ENCODE measurements at places on chromosomes 7 and 10. TPM values are rescaled to one million over a fixed set of nuclear protein-coding genes. Genes with fewer than 3 reads are reported as not detected.

COL17A1 gene
- 0.49 TPM for total RNA-seq

DNA sequence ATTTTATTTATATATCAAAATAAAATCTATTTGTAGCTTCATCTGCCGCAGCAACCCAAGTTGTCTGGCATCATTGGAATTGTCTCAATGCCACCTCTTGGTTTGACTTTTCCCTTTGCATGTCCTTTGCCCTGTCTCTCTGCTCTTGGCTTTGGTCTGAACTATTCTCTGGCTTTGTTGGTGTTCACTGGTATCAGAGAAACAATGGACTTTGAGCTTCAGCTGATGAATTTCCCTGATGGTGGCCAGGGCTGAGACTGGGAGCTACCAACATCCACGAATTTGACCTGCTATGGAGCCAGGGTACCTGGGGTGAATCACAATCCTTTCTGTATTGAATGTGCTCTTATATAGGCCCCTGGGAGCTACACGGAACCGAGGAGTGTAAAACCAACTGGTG, 311.7 kb upstream of the KIAA1217 start:
- no peak for DNase-seq
- no peak overlapping the region for H3K27ac ChIP-seq
- no peaks in the 10 kb centered on the region for H3K27me3 ChIP-seq
- no peaks in the 10 kb centered on the region for H3K36me3 ChIP-seq

- no peak overlapping the region for H3K4me3 ChIP-seq
- H3K4me1 ChIP-seq: peaks cover 21% of the 10 kb centered on the region
- H3K27ac ChIP-seq: no peak overlapping the region
- no peak for DNase-seq
Measured at GRCh38 chr10:44939691-44940401, 19.8 kb upstream of the RASSF4 start.

DNA sequence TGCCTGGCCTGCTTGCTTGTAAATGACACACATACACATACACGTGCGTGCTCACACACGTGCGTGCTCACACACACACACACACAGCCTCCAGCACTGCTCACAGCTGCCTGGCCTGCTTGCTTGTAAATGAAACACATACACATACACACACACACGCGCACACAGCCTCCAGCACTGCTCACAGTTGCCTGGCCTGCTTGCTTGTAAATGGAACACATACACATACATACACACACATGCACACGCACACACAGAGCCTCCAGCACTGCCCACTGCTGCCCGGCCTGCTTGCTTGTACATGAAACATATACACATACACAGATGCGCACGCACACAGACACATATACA, 397.2 kb downstream of the PLXNA4 start:
- no peaks in the 10 kb centered on the region for H3K27me3 ChIP-seq
- no peak for DNase-seq
- no peaks in the 10 kb centered on the region for H3K4me1 ChIP-seq
- H3K36me3 ChIP-seq: peaks cover 4% of the 10 kb centered on the region

All from thoracic aorta (tissue), 2 donors.